Nephron progenitor cell (in vitro differentiated cells): ENCODE measurements at places on chromosomes 11 and 22.

- H3K36me3 ChIP-seq = no peaks in the 10 kb centered on the region
- H3K27me3 ChIP-seq = peaks cover 80% of the 10 kb centered on the region
- H3K4me1 ChIP-seq = no peaks in the 10 kb centered on the region
- DNase-seq = no peak
- H3K27ac ChIP-seq = no peak overlapping the region
- H3K4me3 ChIP-seq = no peak overlapping the region
Measured at GRCh38 chr11:124830749-124831148, 30.5 kb upstream of the MSANTD2 start.

- no peaks in the 10 kb centered on the region for H3K36me3 ChIP-seq
- peaks cover 6% of the 10 kb centered on the region for H3K4me1 ChIP-seq
- H3K27ac ChIP-seq = no peak overlapping the region
- no peaks in the 10 kb centered on the region for H3K27me3 ChIP-seq
- no peak for DNase-seq
- H3K4me3 ChIP-seq = no peak overlapping the region
Measured at GRCh38 chr11:30786256-30787110, 200.3 kb upstream of the MPPED2 start.

DNA sequence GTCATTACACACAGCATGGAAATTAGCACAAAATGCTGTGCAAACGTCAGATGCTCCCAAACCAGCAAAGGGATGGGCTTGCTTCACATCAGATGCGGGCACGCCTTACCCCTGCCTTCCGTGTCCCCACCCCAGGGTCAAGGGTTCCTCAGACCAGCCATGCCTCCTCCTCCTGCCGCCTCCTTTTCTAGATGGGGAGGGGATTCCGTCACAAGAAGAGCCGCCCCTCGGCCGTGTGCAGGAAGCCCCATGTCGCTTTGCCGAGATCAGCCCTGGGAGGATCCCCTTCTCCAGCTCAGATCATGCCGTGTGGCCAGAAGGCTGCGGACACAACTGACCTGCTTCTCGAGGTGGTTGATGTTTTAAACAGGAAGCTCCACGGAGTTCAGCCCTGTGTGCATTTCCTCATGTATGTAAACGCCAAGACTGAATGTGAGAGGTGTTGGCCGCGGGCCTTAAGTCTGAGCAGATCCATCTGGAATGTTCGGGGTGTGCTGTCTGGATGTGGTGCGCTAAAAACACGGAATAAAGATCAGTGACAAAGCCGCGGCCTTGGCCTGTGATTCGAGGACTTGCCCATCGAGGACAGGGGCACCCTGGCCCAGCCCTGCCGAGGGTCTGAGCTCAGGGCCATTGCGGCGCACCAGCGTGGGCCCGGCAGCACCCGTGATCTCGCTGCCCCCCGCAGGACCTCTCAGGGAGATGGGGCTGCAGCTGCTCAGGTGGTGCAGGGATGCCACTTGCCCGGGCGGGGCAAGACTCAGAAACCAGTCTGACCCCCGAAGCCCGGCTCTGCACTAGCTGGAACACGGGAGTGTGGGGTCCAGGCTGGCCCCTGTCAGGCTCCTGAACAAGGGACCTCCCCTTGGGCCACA lies 412.9 kb downstream of the TBC1D22A start:
- H3K36me3 ChIP-seq = peaks cover 30% of the 10 kb centered on the region
- no peak overlapping the region for H3K4me3 ChIP-seq
- H3K27ac ChIP-seq = no peak overlapping the region
- no peak for DNase-seq
- peaks cover under 1% of the 10 kb centered on the region for H3K4me1 ChIP-seq
- H3K27me3 ChIP-seq = peaks cover 7% of the 10 kb centered on the region

GRCh38 chr11:11570823-11571222 lies 51.0 kb downstream of the GALNT18 start:
- no peak overlapping the region for H3K4me3 ChIP-seq
- no peak overlapping the region for H3K27ac ChIP-seq
- DNase-seq = no peak
- H3K4me1 ChIP-seq = peaks cover 17% of the 10 kb centered on the region
- no peaks in the 10 kb centered on the region for H3K27me3 ChIP-seq
- no peaks in the 10 kb centered on the region for H3K36me3 ChIP-seq

DNA sequence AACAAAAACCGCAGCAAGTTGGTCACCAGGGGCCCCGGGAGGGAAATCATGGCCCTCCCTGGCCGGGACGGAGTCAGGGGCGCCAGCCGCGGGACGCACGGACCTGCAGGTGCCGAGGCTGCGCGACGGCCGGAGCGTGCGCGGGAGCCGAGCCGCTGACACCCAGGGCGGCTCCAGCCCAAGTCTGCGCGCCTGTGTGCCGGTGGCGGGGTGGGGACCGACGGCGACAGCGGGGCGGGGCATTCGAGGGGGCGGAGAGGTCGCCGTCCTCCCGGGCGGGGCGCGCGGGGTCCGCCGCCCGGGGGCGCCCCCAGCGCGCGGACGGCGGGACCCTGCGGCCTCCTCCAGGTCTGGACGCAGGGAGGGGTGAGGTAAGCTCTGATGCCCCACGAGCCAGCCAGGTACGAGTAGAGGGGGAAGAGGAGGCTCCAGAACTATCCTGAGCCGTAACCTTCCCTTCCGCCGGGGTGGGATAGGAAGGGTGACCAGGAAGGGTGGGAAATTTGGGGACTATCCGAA lies at the start of gene ESAM:
TSS of gene ESAM (minus strand) at position 186 of the 519 bp plus-strand sequence. CDS start at position 50, 136 bp downstream.
- peak; percentile 62 for DNase-seq
- peak within 1 kb of the TSS; percentile 83 for H3K4me3 ChIP-seq
- H3K36me3 ChIP-seq = peaks cover 19% of the 10 kb centered on the region
- H3K27me3 ChIP-seq = peaks cover 61% of the 10 kb centered on the region
- no peak within 1 kb of the TSS for H3K27ac ChIP-seq
- peaks cover 48% of the 10 kb centered on the region for H3K4me1 ChIP-seq

- no peak overlapping the region for H3K4me3 ChIP-seq
- no peak for DNase-seq
- no peak overlapping the region for H3K27ac ChIP-seq
- H3K36me3 ChIP-seq = peaks cover 33% of the 10 kb centered on the region
- no peaks in the 10 kb centered on the region for H3K27me3 ChIP-seq
Measured at GRCh38 chr11:69654001-69654659, 13.2 kb downstream of the CCND1 start.

- H3K27ac ChIP-seq = no peak overlapping the region
- no peak for DNase-seq
- H3K27me3 ChIP-seq = no peaks in the 10 kb centered on the region
Measured at GRCh38 chr11:12502046-12502445, 124.7 kb downstream of the PARVA start.

- DNase-seq = no peak
- H3K36me3 ChIP-seq = peaks cover 34% of the 10 kb centered on the region
- H3K27ac ChIP-seq = peak overlapping the region; percentile 18
- H3K4me3 ChIP-seq = peak overlapping the region; percentile 91
Measured at GRCh38 chr11:77590194-77590782, 535 bp downstream of the AQP11 start.
